DMS153 (cell line): ENCODE measurements at places on chromosomes 16 and 17.

- DNase-seq = no peak
Observed at GRCh38 chr16:22857296-22858025, 43.5 kb downstream of the HS3ST2 start.

DNA sequence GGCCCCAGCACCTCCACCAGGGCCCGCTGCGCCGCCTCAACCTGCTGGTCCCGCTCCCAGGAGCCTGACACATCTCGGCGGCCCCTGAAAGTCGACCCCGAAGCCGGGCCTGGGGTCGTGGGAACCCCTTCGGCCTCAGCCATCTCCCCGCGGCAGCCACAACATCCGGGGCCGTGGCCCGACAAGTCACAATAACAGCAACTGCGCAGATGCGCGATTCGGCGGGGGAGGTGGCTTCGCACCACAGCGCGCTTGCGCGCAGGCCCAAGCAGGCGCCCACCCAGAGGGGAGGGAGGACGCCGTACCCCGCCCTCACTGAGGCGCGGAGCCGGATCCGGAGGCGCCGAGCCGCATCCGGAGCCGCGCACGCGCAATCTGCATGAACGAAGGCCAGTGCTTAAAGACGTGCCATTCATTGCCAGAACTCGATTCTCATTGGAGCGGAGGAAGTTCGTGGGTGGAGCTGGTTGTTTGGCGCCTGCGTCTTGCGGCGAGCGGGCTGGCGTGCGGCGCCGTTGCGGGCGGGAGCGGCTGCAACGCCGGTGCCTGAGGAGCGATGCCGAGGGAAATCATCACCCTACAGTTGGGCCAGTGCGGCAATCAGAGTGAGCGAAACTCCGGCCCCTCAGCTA lies at the start of the genes RETREG3 and TUBG1:
Gene RETREG3 (minus strand): TSS at position 193 of the 632 bp plus-strand sequence. CDS start 50 bp downstream, at position 143.
Gene TUBG1 (plus strand): TSS at position 502 of the 632 bp plus-strand sequence. CDS start 55 bp downstream, at position 557.
- DNase-seq = peak; percentile 98

- DNase-seq = no peak
Observed at GRCh38 chr16:49854188-49854795, 1.6 kb downstream of the ZNF423 start.

DNA sequence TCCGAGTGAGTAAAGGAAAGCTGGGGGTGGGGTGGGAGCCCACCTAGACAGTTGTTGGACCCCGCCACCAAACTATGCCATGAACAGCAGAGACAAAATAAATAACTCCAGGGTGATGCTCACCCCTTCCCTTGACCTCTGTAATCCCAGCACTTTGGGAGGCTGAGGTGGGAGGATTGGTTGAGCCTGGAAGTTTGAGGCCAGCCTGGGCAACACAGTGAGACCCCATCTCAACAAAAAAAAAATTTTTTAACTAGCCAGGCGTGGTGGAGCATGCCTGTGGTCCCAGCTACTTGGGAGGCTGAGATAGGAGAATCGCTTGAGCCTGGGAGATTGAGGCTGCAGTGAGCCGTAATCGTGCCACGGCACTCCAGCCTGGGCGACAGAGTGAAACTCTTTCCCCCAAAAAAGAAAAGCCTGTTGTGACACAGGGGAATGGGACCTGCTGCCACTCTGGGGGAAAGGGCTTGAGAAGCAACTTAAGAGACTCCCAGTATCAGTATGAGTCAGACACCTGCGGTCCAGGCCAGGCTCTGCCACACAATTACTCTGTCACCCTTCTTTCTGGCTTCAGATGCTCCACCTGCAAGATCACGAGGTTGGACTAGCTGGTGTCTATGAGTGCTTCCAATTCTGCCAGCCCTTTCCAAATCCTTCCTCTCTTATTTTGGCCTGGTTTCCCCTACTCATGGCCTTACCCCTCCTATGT lies 5.0 kb downstream of the SGCA start:
- DNase-seq = no peak

DNA sequence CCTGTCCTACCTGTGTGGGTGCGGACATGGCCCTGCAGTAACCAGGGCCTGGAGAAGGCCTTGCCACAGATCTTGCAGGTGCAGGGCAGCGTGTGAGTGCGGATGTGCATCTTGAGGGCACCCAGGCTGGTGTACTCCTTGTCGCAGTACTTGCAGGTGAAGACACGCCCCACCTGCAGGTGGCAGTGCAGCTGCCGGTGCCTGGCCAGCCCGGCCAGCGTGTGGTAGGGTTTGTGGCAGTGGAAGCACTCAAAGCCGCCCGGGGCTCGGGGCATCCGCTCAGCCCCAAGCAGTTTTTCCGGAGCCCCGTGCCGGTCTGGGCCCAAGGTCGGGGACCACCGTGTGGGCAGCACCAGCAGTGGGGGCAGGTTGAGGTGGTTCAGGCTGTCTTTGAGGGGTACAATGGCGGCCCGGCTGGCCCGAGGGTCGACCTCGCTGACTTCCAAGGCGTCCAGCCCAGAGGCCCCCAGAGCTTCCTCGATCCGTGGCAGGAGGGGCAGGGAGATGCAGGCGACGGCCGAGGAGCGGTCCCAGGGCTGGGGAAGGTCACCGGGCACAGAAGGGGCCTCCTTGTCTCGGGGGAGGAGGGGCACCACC lies 5.1 kb downstream of the SNAI3 start:
- no peak for DNase-seq

- no peak for DNase-seq
Observed at GRCh38 chr16:14511800-14512135, 118.3 kb downstream of the PARN start.

DNA sequence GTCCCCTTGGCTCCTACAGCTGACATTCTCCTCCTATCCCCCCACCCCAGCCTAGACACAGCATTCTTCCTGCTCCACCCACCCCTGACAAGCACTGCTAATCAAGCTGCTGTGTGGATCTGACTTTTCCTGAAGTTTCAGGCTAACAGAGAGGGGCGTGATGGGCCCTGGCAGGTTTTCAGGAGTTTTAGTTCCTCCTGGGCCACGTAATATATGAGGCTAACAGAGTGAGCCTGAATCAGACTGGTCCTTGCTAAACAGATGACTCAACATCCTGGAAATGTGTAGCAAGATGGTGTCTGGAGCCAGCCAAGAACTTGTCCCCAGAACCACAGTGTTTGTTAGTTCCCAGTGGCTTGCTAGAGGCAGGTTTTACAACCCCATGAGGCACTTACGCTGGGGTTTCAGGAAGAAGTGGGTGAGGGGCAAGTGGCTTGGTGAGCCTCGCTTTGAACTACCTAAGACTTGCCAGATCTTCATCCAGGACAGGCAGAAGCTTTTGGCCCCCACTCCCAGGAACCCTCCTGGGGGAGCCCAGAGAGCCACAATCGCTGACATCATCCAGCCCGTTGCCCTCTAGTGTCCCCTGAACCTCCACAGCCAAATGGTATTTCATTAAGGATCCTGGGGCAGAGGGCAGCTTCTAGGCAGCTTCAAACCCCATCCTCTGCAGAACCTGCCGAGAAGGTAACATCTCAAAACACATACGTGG lies 15.9 kb downstream of the TMEM92 start:
- no peak for DNase-seq

GRCh38 chr17:57399690-57400089 lies 143.4 kb downstream of the MSI2 start:
- DNase-seq = no peak

- DNase-seq = peak; percentile 13
Observed at GRCh38 chr17:16352303-16352666, 984 bp downstream of the CENPV start.

DNA sequence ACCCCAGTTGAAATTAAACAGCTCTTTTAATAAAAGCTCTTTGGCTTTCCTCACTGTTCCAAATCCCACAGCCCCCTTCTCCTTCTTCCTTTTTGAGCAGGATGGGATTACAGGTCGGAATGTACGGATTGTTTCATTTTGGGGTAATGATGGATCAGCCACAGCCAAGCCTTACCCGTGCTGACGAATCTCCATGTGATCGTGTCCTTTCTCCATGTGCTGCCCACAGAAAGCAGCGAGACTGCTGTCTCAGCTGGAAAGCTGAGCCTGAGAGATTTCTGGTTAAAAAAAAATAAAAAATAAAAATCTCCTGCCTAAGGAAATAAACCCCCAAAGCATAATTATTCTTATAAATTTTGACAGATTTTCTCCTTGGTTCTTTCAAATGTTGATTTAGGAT lies 276.6 kb downstream of the CPPED1 start:
- no peak for DNase-seq

DNA sequence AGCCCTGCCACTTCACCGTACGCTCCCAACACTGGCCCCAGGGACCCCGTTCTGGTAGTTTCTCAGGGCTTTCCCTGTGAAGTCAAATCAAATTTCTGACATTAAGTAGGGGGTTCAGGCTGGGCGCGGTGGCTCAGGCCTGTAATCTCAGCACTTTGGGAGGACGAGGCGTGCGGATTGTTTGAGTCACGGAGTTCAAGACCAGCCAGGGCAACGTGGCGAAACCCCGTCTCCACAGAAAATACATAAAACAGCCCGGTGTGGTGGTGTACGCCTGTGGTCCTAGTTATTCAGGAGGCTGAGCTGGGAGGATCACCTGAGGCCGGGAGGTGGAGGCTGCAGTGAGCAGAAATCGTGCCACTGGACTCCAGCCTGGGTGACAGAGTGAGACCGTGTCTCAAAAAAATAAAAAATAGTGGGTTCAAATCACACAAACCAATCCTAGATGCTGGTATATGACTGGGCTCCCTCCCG lies 632 bp downstream of the CYBC1 start:
- no peak for DNase-seq

DNA sequence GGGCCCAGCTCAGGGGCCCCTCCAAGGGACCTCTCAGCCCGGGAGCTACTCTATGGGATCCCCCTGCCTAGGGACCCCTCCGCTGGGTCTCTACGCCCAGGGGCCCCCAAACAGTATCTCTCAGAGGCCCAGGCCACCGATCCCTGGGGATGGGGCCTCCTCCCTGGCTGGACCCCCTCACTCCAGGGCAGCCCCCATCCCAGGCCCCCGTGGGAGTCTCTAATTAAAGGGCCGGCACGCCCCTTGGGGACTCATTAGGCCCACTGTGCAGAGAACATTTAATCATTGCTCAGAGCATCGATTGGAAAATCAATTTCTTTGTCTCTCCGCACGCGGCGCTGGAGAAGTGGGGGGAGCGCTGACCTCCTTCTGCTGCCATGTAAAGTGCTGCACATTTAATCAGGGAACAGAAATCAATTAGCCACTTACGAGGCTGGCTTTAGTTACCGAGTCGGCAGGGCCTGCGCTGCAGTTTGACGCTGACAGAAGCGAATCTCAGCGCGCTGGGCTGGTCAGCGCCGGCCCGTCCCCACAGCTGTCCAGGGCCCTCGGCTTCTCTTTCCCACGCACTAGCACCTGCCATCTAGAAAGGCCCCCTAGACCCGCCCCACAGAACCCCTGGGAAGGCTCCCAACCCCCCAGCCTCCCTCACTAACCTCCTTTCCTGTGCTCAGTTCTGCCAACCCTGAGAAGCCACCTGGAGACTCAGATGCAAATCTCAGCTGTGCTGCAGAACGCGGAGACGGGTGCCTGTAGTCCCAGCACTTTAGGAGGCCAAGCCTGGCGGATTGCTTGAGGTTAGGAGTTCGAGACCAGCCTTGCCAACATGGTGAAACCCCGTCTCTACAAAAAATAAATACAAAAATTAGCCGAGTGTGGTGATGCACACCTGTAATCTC lies 20.2 kb upstream of the C1QL1 start:
- DNase-seq = no peak

DNA sequence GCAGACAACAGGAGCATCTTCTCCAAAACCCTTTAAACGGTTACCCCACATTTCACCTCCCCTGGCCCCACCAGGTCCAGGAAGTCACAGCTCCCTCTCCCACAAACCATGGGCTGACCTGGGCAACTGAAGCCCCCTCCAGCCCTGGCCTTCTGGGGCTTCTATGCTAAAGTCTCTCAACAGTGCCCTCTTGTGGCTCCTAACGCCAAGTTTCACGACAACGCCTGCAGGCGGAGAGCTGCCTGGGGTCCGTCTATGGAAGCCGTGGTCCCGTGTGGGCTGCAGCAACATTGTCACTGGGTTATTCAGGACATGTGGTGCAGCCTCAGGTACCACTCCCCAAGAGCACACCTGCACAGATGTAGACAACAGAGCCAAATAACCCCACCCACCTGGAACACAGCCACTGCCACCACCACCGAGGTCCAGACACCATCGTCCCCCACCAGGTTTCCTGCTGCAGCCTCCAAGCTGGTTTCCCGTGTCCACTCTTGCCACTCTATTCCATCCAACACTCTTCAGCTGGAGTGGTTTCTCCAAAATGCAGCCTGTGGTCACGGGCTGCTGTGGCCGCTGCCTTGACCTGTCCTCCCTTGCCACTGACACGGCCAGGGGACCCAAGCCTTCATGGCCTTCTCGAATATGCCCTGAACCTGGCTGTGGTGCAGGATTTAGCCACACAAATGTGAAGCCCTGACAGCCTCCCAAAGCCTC lies 19.1 kb downstream of the C16orf95 start:
- DNase-seq = no peak

- DNase-seq = no peak
Observed at GRCh38 chr17:82444941-82445521, 5.5 kb downstream of the CYBC1 start.

DNA sequence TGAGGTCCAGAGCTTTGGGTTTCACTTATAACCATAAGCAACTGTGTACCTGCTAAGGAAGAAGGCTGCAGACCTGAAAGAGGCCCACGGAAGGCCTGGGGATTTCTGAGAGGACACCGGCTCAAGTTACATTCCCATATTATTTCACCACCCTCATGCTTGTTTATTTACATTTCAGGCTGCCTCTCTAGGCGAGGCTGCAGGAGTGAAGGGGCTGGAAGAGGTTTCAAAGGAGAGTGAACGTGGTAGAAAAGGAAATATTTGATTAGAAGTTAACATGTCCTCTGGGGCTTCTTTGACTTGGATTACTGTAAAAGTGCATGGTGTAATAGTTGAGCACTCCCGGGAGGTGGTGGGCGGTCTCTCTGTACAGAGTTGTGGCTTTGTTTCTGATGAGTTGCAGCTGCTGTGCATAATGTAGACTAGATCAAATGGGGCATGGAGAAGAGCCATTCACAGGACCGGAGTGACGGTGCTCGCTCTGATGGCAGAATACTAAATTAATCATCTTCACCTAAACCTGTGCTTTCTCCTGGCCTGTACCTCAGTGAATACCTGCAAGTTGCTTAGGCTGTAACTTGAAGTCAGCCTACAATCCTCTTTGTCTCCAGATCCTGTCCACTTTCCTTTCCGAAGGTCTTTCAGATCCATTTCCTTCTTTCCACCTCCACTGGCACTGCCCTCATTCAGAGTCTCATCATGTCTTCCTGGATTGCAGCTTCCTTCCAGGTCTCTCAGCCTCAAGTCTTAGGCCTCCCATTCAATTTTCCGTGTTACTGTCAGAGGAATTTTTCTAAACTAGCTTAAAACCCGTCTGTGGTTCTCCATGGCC lies 1.9 kb upstream of the CPD start:
- peak; percentile 86 for DNase-seq

GRCh38 chr16:23666571-23667354 lies 11.9 kb upstream of the PLK1 start:
- no peak for DNase-seq

- DNase-seq = no peak
Observed at GRCh38 chr16:75075688-75076268, 40.8 kb downstream of the LDHD start.

- no peak for DNase-seq
Observed at GRCh38 chr17:48541577-48542113, 3.3 kb downstream of the HOXB2 start.

- no peak for DNase-seq
Observed at GRCh38 chr17:17156511-17156910, 49.6 kb downstream of the PLD6 start.

DNA sequence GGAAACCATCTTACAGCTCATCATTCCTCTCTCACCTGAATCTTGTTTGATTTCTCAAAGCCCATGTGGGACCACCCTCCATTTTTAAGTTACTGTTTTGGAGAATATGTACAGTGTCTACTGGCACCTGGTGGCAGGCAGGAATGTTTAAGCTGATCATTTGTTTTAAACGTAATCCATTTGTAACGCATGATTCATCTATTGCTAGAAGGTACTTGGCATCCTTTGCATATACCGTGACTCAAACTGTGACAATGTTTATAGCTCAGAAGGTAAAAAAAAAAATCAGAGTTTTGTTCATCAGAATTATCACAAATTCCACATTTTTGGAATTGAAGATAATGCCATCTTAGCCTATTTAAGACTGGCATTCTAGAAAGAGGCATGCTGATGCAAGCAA lies 1007.5 kb upstream of the EEF2KMT start:
- no peak for DNase-seq
